Mesenteric fat pad (tissue), 1 donor: ENCODE measurements at places on chromosomes 11 and 22. TPM values are rescaled to one million over a fixed set of nuclear protein-coding genes. Genes with fewer than 3 reads are reported as not detected.

- no peak for DNase-seq
These were observed 63.6 kb downstream of the PARVG start for GRCh38 chr22:44244265-44244822.

DNA sequence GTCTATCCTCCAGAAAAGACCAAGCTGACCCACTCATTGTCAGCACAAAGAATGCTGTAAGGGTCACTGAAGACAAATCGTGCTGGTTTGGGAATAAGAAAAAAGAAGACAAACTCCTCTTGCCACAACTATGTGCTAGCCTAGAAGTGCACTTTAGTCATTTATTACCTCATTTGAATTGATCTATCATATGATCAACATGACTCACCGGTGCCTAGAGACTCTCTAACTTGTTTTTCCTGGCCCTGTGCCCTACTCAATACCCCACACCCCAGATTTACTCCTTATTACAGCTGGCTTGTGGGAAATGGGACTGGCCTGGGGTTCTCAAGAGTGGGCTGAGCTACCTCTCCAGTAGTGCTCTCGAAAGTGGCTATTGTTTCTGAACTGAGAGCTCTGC, 35.9 kb upstream of the HORMAD2 start:
- DNase-seq = no peak

Gene ACR
- 4.5 TPM for total RNA-seq

GRCh38 chr22:39714321-39714720, 143.8 kb downstream of the CACNA1I start:
- no peak for DNase-seq

GRCh38 chr11:132638423-132638822, 893.9 kb downstream of the OPCML start:
- no peak for DNase-seq

DNA sequence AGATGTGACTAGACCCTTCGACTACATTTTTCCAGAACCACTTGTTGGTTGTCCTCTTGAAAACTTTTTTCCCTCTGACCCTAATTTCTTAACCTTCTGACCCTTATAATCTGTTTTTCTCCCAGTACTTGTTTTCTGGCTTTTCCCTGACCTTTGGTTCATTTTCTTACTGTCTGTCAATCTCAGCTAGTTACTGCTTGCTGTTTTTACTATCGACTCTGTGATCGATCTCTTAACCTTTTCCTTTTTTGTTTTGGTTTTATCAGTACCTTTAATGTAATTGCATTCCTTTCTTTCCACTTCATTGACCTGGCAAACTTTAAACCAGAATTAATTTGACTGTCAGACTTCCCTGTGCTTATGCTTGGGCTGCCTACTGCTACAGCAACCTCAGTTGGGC, 92.8 kb downstream of the DDX10 start:
- no peak for DNase-seq

DNA sequence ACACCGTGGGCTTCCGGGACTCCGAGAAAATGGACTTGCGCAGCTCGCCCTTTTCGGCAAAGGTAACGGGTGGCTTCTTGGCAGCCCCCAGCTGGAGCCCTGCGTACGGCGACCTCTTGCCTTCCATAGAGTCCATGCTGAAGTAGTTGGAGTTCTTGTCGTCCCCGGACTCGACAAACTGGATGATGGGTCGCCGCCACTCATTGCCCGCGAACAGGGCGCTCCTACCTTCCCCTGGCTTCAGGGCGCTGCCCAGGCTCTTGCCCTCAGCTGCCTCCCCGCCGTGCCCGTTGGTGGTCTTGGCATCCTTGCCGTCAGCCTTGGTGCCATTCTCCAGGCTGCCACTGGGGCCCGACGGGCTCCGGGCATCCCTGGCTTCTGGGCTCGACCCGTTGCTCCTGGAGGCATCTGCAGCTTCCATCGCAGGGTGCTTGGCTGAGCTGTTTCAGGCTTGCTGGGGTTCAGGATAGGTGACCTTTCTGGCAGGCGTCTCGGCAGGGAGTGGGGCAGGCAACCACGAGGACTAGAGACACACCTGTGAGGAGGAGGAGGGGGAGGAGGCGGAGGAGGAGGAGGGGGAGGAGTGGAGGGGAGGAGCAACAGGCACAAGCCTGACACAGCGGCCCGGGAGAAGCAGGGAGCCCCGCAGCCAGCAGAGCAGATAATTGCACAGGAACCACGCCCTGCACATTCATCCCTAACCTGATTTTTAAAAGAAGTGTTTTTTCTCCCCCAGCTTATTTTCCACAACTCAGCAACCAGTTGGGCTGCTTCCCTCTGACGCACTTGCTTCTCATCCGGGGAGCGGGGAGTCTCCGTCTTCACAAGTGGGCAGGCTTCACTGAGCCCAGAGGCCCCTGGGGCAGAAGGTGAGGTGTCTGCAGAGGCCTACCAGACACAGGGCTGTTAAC, at the start of gene TRIM29:
TSS of gene TRIM29 (minus strand) at position 503 of the 911 bp plus-strand sequence. CDS start at position 421, 82 bp downstream.
- DNase-seq = peak; percentile 79

Gene DMC1
- 0.22 TPM for total RNA-seq

Gene PANX1
- total RNA-seq = 30.5 TPM

Gene SYCE3
- total RNA-seq = not detected
